ENCODE measurements at places on chromosomes 1 and 21.

DNA sequence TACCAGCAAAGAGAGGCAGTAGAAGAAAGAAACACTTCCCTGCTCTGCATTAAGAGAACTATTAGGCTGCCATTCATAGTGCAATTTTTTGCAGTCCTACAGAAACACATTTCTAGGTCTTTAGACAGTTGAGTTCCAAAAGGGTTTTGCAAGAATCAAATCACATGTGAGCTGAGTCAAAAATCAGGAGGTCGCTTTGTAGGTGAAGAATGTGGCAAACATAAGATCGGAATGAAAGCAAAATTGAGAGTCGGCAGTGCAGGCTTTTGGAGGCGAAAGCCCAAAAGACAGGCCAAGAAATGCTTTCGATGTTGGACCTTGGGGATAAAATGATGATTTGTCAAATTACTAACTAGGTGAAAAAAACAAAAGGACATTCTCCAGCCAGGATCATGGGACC lies 213.5 kb upstream of the NRIP1 start:
- no peak for DNase-seq

GRCh38 chr1:43324810-43325209 lies 12.8 kb upstream of the MPL start:
- DNase-seq: no peak

GRCh38 chr1:211623515-211623914 lies 44.6 kb upstream of the SLC30A1 start:
- no peak for DNase-seq

DNA sequence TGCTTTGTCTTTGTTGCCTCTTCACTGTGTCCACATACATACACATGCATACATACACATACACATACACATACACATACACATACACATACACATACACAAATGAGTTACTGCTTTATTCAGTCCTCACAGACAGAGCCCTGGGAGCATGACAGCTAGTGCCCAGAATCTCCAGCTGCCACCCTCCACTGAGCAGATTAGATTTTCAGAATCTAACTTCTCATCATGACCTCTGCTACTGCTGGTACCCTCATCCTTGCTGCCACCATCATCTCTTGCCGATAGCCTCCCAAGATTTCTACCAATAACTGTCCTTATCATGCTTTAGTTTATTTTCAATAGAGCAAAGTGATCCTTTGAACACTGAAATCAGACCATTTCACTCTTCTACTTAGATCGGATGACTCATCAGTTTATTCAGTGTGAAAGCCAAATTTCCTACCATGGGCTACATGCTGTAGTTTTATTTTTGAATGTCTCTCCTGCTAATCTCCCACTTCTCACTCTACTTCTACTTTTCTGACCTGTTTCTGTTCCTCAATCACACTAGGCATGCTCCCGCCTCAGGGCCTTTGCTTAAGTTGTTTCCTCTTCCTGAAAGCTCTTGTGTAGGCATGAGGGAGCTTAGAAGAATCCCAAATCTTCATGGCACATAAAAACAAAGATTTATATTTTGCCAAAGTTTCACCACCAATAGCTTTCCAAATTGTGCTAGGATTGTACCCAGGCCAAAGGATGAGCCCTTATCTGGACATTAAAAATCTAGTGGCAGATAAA lies 43.0 kb downstream of the ATP6V1G3 start:
- no peak for DNase-seq

DNA sequence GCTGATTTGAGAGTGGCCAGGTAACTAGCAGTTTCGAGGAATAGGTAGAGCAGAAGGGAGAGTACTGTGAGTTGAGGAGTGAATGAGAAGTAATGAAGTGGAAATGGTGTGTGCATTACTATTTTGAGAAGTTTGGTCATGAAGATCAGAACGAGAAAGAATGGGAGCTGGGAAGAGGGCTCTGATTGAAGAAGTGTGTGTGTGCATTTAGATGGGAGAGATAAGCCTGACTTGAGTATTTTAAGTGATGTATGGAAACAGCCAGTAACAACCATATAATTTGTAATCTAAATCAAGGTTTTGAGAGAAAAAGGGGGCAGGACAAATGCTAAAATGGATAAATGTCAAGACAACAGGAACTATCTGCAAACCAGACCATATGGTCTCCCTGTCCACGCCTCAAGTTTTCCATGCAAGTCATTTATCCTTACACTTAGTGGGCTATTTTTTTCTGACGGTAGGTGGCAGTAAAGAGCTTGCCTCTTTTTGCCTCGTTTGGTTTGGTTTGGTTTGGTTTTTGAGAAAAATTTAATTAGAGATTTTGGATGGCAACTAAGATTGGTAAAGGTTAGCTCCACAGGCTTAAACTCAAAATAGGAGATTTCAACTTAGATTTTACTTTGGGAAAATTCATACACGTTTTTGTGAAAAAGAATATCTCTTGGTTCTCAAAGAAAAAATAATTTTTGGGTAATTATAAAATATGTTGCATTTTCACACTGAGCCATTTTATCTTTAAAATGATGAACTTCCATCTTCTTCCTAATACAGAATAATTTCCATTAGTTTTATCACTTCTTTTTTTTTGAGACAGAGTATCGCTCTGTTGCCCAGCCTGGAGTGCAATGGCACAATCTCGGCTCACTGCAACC lies 9.5 kb upstream of the B3GALNT2 start:
- no peak for DNase-seq

DNA sequence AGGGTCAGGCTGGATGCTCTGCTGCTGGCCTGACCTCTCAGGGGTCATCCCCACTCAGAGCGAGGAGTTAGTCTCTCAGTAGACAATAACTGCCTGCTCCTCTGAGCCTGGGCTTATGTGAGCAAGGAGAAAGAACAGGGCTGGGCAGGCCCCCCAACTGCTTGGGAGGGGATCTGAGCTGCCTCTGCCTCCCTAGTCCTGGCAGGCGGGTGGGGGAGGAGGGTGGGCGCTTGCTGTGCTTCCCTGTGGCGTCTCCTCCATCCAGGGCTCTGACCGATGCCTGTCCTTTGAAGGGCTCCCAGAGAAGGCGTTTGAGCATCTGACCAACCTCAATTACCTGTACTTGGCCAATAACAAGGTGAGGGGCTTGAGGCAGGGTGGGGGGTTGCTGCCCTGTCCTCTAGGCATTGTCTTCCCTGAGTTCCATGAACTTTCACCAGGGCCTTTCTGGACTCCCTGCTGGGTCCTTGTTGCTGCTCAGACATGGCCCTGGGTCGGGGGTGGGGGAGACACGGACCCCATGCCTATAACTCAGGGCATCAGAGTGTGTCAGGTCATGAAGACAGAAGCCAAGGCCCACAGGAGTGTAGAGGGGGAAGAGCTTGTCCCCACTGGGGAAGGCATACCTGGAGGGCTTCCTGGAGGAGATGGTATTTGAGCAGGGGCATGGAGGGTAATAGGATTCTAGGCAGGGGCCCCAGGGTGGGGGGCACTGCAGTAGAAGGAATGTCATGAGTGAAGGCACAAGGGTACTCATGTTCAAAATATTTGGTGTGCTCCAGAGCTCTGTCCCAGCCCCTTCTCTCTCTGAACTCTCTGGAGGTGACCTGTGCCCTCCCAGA lies 12.5 kb downstream of the PODN start:
- DNase-seq: no peak

- no peak for DNase-seq
Observed at GRCh38 chr1:172724765-172725613, 66.1 kb downstream of the FASLG start.
